ENCODE measurements at places on chromosomes 16 and 17.
A peak's percentile ranks its signal among the peaks of the same experiment; 100 is the strongest.

DNA sequence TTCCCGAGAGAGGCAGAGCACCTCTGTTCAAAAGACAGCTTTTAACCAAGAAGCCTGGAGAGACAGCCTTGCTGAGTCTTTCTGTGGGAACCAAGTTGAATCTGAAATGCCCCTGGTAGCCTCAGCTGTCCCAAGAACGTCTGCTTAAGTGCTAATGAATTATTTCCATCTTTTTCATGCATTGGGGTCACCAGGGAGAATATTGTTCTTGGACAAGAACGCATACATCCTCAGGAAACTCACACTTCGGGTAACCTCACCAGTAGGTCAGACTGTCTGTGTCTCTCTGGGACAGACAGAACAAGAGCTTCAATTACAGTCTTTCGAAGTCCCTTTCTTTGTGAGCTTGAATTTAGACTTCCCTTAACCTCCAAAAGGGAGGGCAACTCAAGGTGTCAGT lies 134.6 kb upstream of the ADAMTS18 start:
- no peak for DNase-seq
- peaks cover 30% of the 10 kb centered on the region for H3K27me3 ChIP-seq
- H3K27ac ChIP-seq: no peak overlapping the region
- no peak overlapping the region for H3K4me3 ChIP-seq

- no peak overlapping the region for H3K4me3 ChIP-seq
- H3K27ac ChIP-seq: no peak overlapping the region
- H3K36me3 ChIP-seq: peaks cover 37% of the 10 kb centered on the region
- H3K27me3 ChIP-seq: no peaks in the 10 kb centered on the region
- H3K4me1 ChIP-seq: peaks cover 5% of the 10 kb centered on the region
Observed at GRCh38 chr17:61770752-61771533, 92.4 kb downstream of the BRIP1 start.

DNA sequence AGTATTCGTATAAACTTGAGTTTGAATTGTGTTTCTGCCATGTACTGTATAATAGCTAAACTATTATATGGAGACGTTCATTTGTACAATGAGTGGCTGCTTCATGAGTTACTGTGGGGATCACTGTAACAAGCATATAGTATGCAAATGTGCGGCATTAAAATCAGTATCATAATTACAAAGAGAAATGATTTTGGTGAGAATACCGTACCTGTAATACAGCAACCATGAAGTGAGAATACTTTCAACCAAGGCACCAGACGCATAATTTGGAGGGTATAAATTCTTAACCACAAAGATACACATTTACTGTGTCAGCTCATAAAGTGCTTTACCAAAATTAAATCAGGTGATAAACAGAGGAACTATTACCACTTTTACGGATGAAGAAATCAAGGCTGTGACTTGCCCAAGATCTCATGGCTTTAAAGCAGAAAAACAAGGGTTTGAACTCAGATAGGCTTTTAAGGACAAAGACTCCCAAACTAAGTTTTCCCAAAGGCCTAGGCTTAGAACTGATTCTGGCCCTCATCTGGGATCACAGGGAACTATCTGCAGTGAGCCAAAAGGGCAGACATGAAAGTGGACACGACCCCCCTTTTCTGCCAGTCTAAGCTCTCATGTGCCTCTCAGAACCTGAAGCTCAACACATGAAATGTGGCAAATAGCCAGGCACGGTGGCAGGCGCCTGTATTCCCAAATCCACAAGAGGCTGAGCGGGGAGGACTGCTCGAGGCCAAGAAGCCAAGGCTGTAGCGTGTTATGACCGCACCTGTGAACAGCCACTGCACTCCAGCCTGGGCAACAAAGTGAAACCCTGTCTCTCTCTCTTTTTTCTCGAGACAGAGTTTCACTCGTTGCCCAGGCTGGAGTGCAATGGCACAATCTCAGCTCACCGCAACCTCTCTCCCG lies 6.4 kb downstream of the RPS15A start:
- H3K27me3 ChIP-seq: no peaks in the 10 kb centered on the region
- no peak for DNase-seq
- H3K4me3 ChIP-seq: no peak overlapping the region
- peaks cover 29% of the 10 kb centered on the region for H3K4me1 ChIP-seq
- no peak overlapping the region for H3K27ac ChIP-seq
- peaks cover 36% of the 10 kb centered on the region for H3K36me3 ChIP-seq

DNA sequence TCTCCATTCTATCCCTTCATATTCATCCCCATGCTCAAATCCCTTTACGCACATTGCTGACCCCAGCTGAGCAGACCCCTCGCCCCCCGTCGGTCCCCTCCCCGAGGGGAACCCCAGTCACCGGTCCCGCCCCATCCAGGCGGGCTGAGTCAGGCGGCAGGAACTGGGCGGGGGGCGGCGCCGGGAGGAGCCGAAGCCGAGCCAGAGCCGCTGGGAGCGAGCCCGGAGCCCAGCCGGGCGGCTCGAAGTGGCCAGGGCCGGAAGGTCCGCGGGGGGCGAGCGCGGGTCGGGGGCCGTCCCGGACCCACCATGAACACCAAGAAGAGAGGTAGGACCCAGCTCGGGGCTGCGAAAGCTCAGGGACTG lies 8.6 kb downstream of the RIPOR1 start:
- peaks cover 9% of the 10 kb centered on the region for H3K36me3 ChIP-seq
- peaks cover 7% of the 10 kb centered on the region for H3K4me1 ChIP-seq
- H3K27me3 ChIP-seq: peaks cover 18% of the 10 kb centered on the region
- peak overlapping the region; percentile 77 for H3K27ac ChIP-seq
- DNase-seq: no peak

DNA sequence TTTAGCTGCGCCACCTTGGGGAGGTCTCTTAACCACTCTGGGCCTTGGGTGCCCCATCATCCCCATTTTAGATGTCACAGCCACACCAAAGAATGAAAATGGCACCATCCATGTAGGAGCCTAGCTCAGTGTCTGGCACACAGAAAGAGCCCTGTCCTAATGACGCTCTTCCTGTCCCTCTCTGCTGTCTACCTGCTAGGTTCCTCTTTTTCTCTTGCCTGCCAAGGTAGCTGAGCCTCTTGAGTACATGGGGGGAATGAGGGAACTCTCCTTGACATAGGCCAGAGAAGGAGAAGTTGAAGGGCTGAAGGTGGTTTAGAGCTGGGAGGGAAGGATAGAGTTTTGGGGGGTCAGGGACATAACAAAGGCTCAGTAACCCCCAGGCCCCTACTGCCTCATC lies 1.8 kb downstream of the RUNDC3A start:
- no peaks in the 10 kb centered on the region for H3K36me3 ChIP-seq
- DNase-seq: no peak
- H3K4me3 ChIP-seq: no peak overlapping the region
- peaks cover 3% of the 10 kb centered on the region for H3K4me1 ChIP-seq

- no peak overlapping the region for H3K4me3 ChIP-seq
- H3K36me3 ChIP-seq: no peaks in the 10 kb centered on the region
- peaks cover 7% of the 10 kb centered on the region for H3K4me1 ChIP-seq
- no peaks in the 10 kb centered on the region for H3K27me3 ChIP-seq
Observed at GRCh38 chr17:39643271-39643670, 6.3 kb downstream of the STARD3 start.

DNA sequence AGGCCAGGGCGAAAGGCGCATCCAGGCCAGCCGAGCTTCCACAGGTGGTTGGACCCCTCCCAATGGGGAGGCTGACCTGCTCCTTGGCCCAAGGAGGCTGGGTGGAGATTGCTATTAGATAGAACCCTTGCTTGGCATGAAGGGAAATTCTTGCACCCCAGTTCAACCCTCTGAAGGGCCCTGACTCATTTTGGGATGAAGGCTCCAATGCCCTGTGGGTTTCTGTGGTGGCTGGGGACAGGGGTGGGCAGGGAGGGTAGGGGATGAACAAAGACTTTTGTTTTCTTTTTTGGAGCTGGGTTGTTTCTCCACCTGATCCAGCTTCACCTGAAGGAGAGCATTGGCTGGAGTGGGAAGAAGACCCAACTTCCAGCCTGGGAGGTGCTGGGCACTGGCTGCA lies 16.7 kb upstream of the TBX21 start:
- DNase-seq: no peak
- no peaks in the 10 kb centered on the region for H3K4me1 ChIP-seq
- no peak overlapping the region for H3K27ac ChIP-seq
- H3K4me3 ChIP-seq: no peak overlapping the region

Measured in progenitor cell of endocrine pancreas (in vitro differentiated cells).